ENCODE measurements at places on chromosomes 6 and 20.

DNA sequence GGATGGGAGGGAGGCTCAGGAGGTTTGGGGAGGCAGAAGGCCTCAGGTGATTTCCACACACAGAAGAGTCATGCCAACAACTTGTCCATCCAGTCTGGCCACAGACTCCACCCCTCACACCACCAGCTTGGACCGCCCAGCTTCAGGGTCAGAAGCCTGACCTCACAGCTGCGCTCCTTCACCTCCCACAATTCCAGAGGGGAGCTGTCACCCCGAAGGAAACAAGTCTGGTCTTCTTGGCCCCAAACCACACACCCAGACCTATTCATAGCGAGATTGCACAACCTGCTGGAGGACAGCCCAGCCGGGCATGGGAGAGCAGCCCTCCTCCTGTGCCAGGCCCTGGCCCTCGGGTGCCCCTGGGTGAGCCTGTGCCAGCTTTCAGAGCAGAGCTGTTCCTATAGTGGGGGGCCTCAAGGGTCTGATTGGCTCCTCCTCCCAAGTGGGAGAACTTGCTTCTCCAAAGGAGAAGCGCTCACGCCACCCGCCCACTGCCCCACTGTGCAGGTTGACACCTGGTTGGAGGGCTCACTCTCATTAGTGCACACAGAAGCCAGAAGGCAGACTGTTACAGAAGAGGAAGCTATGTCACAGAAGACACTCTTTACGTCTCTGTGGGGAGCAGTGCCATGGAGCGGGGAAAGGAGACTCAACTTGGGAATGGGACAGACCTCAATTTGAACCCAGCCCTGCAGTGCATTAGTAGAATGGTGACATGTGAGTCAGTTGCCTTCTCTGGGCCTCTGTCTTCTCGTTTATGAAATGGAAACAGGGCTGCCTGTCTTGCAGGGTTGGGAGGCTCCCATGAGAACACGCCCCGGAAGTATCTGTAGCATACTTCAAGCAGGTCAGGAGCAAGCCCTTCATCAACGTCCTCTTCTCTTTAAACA is 128.8 kb downstream of the FOXO3 start:
- DNase-seq: no peak

DNA sequence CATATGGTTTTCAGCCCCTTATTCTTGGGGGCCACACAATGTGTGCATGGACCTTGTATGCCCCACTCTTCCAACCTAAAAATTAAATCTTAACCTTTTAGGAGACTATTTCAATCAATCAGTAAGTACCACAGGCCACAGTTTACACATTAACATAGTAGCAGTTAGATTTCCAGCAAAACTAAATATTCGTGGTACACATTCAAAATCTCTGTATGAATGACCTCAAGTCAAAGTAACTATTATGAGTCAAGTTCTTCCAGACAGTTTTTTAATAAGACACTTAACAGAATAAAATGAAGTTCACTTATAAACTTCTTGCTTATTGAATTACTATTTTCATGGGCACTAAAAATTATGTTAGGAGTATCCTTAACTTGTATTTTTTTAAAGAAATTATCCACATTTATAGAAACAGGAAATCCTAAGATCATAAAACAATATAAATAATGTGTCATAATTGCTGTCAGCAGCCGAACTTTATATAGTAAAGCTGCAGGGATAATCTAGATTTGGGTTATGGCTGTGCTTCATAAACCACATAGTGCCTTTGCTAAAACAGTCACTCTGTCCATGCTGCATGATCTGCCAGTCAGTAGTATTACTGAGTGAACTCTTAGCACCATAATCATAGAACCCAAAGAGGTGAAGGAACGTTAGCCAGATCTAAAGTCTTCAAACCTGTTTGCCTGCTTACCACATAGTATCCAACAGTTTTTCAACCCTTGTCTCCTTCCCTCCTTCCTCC is 21.7 kb downstream of the SEC63 start:
- DNase-seq: no peak

GRCh38 chr20:51769976-51770615 is 1.9 kb upstream of the ATP9A start:
- DNase-seq: no peak

GRCh38 chr6:17081860-17082508 is 19.9 kb upstream of the STMND1 start:
- DNase-seq: no peak

DNA sequence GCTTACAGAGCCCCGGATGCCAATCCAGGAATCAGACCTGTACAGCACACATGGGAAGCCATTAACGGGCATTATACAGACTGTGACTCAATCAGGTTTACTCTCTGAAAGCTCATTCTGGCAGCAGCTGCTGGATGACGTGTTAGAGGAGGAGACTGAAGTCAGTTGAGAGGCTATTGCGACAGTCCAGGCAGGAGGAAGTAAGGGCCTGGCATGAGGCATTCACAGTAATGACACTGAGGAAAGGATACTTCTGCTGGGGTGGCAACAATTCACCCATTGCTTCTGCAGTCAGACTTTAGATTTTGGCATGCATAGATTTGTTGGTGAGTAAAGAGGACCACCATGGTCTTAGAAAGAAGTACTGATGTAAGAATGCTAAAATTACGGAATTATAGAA is 151.0 kb upstream of the HEY2 start:
- DNase-seq: no peak

DNA sequence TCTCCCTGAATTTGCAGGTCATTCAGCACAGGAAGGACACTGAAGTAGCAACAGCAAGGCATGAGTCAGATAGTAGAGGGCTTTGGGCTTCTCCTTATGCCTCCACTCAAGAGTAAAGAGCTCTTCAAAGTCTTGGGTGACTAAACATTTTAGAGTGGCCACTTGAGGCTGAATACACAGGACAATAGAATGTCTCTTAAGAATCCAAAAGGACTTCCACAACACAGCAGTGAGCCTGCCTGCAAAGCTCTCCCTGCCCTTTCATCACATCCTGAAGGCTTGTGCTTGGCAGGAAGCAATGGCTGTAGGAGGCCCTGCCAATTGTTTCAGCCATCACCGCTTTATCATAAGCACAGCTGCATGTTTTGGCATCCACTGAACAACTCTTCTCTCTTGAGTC is 36.8 kb downstream of the FOXQ1 start:
- DNase-seq: no peak

DNA sequence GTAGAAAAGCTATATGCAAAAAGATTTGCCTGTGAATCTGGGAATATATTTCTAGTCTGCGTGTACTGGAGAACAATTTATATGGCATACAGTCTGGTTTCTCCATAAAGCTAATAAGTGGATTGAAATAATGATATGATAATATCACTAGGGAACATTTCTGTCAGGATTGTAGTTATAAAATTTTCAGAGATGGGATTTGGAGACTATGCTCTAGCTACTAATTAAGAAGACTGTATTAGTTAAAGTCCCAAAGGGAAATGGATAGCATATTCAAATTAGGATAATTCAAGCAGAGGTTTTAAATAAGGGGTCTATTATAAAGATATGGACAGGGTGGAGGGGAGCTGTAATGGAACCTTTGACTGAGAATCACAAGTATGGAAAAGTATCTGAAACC is 7.2 kb upstream of the STX11 start:
- DNase-seq: no peak

DNA sequence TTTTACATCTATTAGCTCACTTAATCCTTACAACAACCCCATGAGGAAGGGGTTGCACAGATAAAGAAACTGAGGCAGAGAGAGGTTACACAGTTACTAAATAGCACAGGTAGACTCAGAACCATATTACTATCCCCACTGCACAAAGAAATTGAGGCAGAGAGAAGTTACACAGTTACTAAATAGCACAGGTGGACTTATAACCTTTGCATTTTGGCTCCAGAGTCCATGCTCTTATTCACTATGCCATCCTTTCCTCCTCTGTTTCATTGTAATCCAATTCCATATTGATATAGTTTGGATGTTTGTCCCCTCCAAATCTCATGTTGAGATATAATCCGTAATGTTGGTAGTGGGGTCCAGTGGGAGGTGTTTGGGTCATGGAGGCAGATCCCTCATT is 3.5 kb downstream of the TDP2 start:
- no peak for DNase-seq

DNA sequence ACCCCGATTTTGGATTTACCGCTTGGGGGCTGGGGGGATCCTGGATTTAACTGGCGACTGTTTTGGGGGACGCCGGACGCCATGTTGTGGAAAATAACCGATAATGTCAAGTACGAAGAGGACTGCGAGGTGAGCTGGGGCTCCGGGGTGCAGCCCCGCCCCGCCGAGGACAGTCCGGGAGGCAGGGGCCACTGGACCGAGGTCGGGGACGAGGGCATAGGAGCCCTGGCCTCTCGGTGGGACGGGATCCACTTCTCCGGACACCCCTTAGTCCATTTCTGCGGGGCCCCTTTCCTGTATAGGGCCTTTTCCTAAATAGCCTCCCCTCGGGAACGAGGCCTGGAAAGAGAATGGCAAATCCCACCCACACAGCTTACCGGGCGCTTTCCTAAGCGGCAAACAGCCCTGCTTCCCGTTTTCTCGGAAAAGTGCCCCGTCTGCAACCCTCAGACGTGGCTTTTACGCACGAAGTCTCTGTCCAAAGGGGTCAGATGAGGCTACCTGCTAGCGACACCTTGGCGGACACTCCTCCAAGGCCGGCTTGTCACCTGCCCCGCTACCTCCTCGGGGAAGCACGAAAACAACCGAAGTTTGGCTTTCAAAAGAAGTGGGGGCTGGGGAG is 469 bp downstream of the TFAP2C start:
- DNase-seq: no peak

GRCh38 chr6:12962987-12963386 is 246.4 kb downstream of the PHACTR1 start:
- no peak for DNase-seq
